Fibroblast of villous mesenchyme (primary cell): ENCODE measurements at places on chromosomes 2 and 18. TPM values are rescaled to one million over a fixed set of nuclear protein-coding genes. Genes with fewer than 3 reads are reported as not detected.

The HDLBP gene
- total RNA-seq: 1,089 and 1,343 TPM in 2 replicates

The LPIN1 gene
- 62.2 and 69.6 TPM in 2 replicates for total RNA-seq

The OXER1 gene
- total RNA-seq: under 0.01 TPM in 2 replicates

The SLC9A2 gene
- not detected in 2 replicates for total RNA-seq

The SLC19A3 gene
- total RNA-seq: under 0.01 and 0.32 TPM in 2 replicates

The PROC gene
- not detected in 2 replicates for total RNA-seq

The NYAP2 gene
- total RNA-seq: not detected in 2 replicates

The RFX8 gene
- total RNA-seq: 0.97 and 1.7 TPM in 2 replicates

The SPATA3 gene
- not detected in 2 replicates for total RNA-seq

The PPP1R1C gene
- total RNA-seq: 0.32 and 2.2 TPM in 2 replicates

The ALK gene
- total RNA-seq: not detected in 2 replicates
